ENCODE measurements at places on chromosomes 4 and X.

DNA sequence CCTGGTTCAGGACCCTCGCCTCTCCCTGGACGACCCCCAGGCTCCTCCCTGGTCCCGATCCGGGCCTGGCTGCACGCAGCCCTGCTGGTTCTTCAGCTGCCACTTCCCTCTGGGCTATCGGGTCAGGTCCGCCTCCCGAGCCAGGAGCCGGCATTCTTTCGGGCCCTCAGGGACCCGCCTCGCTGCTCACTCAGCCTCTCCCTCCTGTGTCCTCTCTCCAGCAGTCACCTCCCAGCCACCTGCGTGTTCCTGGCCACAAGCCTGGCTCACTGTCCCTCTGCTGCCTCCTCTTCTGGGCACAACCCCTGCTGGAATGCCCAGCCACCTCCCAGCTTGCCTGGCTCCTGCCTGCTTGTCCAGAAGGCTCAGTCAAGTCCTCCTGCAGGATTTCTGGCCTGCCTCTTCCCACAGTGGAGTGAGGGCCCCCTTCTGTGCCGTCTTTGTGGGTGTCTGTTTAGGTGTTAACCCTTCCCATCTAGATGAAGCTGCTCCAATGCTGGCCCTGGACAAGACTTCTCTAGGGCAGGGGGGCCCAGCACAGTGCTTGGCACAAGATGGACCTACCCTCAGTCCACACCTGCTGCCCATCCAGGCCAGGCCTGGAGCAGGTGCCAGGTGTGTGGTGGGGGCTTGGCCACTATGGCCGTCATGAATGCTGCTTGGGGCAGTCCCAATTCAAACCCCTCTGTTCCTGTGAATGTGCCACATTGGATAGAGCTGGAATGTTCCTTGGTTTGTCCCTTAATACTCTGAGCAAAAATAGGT is 2.2 kb downstream of the WFS1 start:
- no peak for DNase-seq

DNA sequence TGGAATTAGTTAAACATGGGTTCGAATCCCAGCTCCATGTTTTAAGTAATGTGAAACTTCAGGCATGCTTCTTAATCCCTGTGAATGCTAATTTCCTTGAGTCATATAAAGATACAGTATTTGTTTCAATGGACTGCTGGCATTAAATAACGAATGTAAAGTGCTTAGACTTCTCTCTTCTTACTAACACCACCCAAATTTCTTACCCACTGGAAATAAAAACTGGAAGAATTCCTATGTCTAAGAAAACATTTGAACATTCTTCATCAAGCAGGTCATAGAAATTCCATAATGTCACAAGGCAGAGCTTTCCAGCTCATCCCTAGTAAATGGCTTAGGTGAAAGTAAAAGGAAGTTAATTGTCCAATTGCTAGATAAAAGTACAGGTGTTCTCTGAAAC is 172.5 kb downstream of the ANK2 start:
- DNase-seq = peak; percentile 9

GRCh38 chrX:153863251-153863991 is 22.6 kb downstream of the L1CAM start:
- DNase-seq = no peak

DNA sequence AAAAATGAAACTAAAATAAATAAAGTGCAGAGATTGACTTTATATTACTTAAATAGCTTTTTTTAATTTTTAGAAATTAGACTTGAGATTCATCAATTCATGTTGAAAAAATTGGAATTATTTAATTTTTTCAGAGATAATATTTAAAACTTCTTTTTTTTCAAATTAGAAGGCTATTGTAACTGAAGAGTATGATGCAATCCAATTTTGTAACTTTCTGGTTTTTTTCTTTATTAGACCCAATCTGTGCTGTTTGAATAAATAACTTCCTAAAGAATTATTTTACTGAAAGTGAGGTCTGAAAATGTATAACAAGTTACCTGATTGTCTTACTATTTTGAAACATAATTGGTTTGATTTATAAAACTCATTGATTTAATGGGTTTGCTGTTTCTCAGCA is 200.9 kb downstream of the MAD2L1 start:
- DNase-seq = no peak

GRCh38 chrX:150913511-150913910 is 15.0 kb upstream of the CD99L2 start:
- DNase-seq = peak; percentile 48
